Hematopoietic multipotent progenitor cell treated with erythropoietin and hydrocortisone succinate and interleukin-3 and kit ligand, for 8 days (in vitro differentiated cells): ENCODE measurements at places on chromosomes 16 and 17.

DNA sequence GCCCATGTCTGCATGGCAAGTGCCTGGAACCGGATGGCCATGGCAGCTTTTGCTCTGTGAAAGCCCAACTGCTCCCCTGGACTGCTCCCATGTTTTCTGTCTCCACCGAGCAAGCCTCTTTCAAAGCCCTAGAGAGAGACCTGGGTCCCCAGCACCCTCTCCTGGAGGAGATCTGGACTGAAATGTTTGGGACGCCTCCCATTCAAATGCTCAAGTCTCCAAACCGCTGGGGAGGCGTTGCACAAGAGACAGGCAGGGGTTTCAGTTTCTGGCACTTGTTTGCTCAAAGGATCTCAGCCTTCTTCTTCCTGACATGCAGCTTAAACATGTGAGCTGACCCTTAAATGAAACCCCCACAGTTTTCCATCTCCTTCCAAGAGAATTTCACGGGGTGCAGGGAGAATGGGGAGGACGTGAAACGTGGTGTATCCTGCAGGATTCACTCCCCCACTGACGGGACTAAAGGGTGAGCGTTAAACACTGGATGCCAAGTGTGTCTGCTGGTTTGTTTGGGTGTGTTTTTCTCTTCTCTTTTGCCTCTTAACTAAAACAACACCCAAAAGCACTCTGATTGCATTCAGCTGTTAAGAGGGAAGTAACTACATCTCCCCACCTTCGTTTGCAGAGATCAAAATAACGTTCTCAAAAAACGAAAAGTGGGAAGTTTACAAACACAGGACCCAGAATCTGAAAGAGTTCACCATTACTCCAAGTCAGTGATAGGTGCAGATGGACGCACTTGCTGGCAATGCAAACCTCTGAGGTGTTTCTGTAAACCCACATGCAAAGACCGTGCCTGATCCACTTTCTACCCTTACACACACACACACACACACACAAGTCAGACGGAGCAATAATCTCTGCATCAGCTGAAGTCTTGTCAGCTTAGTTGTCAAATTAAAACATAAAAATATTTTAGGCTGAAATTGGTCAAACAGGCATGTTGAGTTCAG lies 256.9 kb downstream of the C16orf95 start:
- no peak for DNase-seq

- no peak for DNase-seq
Measured at GRCh38 chr17:68034452-68034776, 1.1 kb upstream of the KPNA2 start.

DNA sequence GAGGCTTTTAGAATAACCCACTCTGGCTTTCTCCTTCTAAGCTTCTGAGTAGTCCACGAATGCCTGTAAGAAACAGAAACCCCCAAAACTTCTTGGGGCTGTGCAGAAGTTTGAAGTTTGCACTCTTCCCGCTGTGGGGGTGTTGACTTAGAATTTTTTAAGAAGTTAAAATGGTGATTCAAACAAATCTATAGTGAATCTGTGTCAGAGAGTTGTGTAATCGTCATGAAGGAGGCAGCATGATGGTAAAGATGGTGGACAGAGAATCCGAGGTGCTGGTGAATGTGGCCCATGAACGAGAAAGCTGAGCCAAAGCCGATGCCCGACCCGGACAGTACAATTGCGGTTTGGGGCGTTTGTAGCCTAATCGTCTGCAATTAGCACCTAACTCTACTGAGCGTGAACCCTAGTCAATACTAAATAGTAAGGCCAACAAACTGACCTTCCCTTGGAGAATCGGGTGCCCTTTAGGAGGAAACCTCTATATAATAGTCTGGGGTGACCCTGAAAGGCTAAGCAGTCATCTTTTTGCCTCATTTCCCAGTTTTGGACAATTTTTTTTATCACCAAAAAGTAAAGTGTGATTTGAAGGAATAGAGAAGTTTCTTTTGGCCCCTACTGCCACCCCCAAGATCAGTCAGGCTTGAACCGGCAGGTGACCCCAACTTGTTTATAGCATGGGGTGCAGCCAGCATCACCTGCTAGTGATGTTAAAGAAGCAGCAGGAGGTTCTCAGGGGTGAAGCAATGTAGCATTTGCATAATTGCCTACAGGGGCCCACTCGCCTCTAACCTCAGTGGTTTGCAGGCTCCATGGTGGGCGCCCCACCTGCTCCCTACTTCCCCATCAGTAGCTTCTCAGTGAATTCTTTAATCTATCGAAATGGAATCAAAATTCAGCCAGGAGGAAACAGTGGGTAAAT lies 11.2 kb downstream of the IRF8 start:
- no peak for DNase-seq

DNA sequence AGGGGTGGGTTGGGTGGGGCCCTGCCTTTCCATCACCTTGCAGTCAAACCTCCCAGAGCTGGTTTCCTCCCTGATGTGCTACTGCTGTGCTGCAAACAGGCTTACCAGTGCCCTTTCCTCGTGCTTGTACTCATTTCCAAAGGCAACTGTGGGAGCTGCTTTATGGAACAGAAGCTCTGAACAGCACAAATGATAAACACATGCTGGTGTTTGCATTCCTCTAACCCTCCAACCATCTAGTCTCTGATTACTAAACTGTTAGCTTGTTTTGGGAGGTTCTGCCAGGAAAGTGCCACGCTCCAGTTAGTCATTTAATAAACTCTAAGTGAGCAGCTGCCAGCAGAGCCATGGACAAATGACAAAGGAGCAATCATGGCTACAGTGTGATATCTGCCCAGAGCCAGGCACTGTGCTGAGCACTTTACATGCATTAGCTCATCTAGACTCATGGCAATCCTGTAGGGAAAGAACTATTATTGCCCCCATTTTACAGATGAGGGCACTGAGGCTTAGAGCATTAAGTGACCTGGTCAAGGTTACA lies 110.4 kb downstream of the VAT1L start:
- no peak for DNase-seq

DNA sequence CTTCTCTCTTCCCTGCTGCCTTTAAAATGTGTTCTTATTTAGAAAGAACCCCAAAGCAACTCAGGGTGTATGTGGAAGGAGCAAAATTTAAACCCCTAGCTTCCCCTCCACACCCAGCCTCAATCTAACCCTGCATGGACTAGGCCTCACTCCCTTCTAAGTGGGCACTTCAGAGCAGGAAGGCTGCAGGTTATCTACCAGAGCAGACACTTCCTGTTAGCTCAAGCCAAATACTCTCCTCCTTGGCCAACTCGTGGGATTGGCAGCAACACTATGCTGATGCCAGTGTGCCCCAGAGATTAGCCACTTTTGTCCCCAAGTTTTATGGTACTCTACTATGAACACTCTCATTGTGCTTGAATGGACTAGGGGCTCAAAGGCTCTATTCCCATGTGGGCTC lies 35.6 kb downstream of the CCDC42 start:
- peak; percentile 95 for DNase-seq

- DNase-seq: peak; percentile 76
Measured at GRCh38 chr17:75289832-75290337, 652 bp upstream of the SLC25A19 start.

- DNase-seq: no peak
Measured at GRCh38 chr16:53068423-53068833, 13.6 kb downstream of the CHD9 start.

DNA sequence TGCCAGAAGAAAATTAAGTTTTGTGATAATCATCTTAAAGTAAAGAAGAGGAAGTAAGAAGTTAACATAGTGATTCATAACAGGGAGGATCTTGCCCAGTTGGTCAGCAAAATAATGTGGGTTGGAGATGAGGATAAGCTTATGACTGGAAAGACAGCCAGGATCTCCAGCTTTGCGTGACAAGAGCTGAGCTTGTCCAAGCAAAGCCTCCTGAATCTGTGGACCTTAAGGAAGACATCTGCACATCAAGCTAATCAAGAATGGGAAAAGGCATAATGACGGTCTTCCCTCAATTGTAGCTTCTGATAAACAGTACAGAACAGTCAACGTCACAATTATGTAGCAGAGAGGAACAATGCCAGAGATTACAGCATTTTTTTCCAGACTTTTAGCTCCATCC lies 744.7 kb upstream of the GOT2 start:
- no peak for DNase-seq

GRCh38 chr16:89453501-89454321 lies 36.6 kb downstream of the ANKRD11 start:
- DNase-seq: peak; percentile 46

- DNase-seq: no peak
Measured at GRCh38 chr16:81487301-81487720, 42.7 kb downstream of the CMIP start.
